ENCODE measurements at places on chromosomes 7 and 10.

- DNase-seq = no peak
Observed at GRCh38 chr7:34087892-34088891, 182.9 kb downstream of the BMPER start.

DNA sequence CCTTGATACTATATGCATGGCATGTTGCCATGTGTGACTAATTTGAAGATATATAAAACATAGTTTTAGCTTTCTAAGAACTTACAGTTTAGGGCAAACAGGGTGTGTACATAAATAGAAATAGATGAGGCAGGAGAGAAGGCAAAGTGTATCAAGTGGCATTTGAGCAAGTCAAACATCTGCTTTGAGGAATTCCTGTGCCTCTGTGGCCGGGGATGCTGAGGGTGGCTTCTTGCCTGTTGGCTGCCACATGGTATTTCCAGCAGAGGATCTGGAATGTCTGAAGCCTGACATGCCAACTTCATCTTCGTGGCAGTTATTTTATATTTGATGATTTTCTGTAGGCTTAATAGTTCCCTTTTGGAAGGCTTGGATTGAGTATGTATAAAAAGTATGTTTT, 6.0 kb downstream of the SSBP1 start:
- DNase-seq = no peak

DNA sequence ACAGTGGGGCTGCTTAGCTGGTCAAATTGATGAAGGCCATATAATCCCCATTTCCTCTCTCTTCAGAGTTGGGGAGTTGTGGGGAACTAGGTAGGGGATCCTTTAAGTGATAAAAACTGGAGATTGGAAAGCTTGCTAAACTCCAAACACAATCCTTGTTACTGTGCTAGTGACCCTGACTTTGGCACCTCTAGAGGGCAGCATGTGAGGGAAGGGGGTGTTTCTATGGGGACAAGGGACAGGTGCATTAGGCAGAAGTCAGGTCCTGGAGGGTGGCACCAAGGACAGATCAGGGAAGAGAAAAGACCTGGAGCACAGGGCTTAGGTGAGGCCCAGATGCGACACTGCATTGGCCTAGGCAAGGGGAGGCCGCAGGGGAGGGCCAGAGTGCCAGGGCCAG, 66.9 kb downstream of the CDHR3 start:
- no peak for DNase-seq

- no peak for DNase-seq
Observed at GRCh38 chr10:73859428-73859783, 14.9 kb downstream of the CAMK2G start.

- no peak for DNase-seq
Observed at GRCh38 chr7:23473844-23474093, 3.5 kb upstream of the IGF2BP3 start.

All from right kidney (tissue), 9 donors.